Activated CD4-positive, alpha-beta T cell treated with anti-CD3 and anti-CD28 coated beads, Interleukin-2, amount 50 U/mL, for 24 hours (primary cell): ENCODE measurements at places on chromosomes 3 and 15.

- no peak for DNase-seq
Observed at GRCh38 chr3:16599694-16600093, 5.5 kb downstream of the DAZL start.

- no peak for DNase-seq
Observed at GRCh38 chr15:37057256-37057655, 43.1 kb downstream of the MEIS2 start.

GRCh38 chr3:44355362-44356033 is 16.9 kb downstream of the TCAIM start:
- DNase-seq: no peak

DNA sequence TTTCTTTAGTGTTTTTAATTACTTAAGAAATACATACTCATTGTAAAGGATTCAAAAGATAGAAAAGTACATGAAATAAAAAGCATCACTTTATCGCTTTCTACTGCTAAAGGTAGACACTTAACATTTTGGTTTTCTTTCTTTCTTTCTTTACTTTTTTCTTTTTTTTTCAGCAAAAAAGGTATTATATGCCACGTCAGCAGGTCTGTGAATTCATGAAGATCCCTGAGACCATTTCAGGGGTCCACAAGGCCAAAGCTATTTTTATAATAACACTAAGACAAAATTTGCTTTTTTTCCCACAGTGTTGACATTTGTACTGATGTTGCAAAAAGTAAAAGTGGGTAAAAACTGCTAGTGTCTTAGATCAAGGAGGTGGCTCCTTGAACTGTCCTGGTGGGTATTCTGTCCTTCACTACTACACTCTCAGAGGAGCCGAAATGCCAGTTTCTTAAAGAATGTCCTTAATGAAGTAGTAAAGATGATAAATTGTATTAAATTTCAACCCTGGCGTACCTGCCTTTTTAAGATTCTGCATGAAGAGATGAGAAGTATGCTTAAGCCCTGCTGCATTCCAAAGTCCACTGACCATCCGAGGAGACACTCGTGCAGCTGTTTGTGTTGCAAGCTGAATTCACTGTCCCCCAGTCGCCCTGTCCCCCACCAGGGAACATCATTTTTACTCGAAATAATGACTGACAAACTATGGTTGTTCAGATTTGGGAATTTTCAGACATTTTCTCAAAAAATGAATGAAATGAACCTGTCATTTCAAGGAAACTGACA is 106.7 kb upstream of the PIAS1 start:
- DNase-seq: no peak

GRCh38 chr3:53641397-53641796 is 147.0 kb downstream of the CACNA1D start:
- DNase-seq: no peak

- no peak for DNase-seq
Observed at GRCh38 chr15:50938525-50938924, 30.0 kb downstream of the AP4E1 start.

GRCh38 chr3:173301647-173302046 is 95.9 kb upstream of the NLGN1 start:
- DNase-seq: no peak

GRCh38 chr15:95687061-95687460 is 643.4 kb upstream of the NR2F2 start:
- no peak for DNase-seq

DNA sequence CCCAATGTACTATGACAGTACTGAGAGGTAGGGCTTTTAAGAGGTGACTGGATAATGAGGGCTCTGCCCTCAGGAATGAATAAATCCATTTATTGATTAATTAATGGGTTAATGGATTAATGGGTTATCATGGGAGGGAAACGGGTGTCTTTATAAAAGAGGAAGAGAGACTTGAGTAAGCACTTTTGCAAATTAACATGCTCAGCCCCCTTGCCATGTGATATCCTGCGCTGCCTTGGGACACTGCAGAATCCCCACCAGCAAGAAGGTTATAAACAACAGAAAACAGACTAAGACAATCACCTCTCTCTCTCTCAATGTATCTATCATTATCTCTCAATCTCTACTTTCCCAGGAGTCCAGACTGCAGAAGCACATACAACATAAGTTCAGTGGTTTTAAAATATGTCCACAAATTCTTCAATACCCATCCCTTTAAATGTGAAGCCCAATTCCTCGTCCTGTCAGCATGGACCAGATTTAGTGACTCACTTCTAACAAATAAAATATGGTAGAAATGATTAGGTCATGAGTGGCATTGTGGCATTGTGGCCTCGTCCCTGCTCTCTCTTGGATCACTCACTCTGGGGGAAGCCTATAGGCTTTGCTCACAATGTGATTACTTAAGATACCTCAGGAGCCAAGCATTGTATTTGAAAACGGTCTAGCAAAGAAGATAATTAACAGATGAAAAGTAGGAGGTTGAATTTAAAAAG is 40.0 kb upstream of the IL12A start:
- DNase-seq: no peak

DNA sequence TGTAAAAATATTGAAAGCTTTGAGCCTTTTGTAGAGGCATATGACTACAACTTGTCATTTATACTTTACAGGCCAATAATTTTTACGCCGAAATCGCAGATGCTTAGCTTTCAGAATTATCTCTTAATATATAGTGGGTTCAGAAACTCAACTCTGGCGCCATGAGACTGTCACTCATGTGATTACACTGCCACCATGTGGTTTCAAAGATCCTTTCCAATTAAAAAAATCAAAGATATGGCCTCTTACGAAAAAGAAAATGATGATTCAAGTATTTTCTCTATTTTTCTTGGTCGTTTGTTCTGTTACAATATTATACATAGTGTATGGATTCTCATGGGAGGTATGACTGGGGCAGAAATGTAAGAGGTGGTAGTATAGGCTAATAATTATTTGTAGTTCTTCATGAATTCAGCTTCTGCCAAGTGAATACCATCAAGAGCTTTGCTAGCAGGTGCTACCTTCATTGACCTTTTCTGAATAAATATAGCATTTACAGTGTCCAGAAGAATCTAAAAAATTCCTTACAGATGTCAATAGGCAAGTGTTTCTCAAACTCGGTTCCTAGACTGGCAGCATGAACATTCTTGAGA is 751.7 kb upstream of the GOLIM4 start:
- no peak for DNase-seq

GRCh38 chr3:186121968-186122367 is 13.1 kb upstream of the ETV5 start:
- DNase-seq: no peak

- no peak for DNase-seq
Observed at GRCh38 chr15:101533371-101534140, 44.0 kb upstream of the PCSK6 start.

DNA sequence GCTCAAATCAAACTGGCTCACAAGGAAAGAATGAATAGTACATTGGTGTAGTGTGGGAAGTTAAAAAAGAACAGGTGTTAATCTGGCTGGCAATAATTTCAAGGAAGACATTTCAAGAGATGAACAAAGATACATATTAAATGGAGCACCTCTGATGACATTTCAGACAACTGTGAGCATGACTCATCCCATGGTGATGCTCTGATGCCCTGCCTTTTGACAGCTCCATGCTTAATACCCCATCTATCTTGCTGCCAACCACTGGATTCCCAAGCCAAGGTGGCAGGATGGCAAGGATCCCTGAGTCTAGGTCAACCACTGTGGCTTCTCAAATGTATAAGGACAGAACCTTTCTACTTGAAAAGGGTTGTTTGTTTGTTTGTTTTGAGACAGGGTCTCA is 29.3 kb downstream of the LRRC2 start:
- DNase-seq: no peak
